ENCODE measurements at places on chromosomes 3 and 15.

GRCh38 chr3:57518276-57518915 is 25.7 kb downstream of the DNAH12 start:
- no peak for DNase-seq

GRCh38 chr15:28943146-28943545 is 57.4 kb downstream of the APBA2 start:
- no peak for DNase-seq

DNA sequence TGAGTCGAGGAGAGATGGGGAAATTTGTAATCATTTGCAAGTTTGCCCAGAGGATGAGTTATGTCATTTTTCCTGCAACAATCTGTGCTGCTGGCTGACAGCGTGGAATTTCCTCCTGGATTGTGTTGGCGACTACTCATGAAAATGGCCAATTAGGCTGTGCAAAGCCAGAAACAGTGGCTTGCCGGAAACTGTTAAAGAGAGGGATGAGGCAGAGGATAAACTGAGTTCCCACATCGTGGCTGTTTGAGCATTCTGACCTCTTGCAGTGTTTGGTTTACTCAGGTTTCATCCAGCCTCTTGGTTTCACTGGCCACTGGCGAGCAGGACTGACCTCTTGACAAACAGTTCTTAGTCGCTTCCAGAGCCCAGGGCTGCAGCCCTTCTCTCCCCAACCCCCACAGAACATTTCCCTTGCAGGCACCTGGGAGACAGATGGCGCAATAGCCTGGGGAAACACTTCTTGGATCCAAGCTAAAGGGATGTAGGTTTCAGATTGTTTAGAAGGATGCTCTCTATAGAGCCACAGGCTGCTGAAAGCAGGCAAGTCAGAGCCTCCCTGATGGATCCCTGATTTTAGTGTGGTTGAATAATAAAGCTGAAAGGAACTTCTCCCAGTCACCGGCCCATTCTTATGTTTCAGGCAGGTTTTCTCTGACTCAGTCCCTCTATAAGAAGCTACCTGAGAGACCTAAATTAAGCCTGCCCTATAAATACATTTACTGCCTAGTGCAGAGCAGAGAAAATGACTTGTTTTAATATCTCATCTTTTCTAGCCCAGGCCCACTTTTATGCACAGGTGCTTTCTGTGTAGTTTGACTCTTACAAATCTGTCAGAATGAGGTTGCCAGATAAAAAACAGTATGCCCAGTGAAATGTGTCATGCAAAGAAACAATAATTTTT is 92.8 kb upstream of the UBE2E1 start:
- DNase-seq, result no peak

- no peak for DNase-seq
Measured at GRCh38 chr3:124246949-124247348, 255.0 kb upstream of the ROPN1 start.

DNA sequence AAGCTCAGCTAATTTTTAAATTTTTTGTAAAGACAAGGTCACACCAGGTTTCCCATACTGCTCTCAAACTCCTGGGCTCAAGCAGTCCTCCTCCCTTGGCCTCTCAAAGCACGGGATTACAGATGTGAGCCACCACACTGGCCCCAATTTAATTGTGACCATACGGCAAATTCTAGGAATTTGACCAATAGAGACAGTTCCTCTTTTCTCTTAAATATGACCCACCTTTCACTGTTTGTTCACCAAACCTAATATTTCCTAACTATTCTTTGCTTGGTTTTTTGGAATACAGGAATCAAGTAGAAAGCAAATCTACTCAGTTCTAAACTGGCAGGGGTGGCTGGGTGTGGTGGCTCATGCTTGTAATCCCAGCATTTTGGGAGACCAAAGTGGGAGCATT is 264.0 kb downstream of the SHQ1 start:
- DNase-seq, result no peak

All from inflammatory macrophage (primary cell).